ENCODE measurements at places on chromosomes 7 and 10. TPM values are rescaled to one million over a fixed set of nuclear protein-coding genes. Genes with fewer than 3 reads are reported as not detected.

The TRIM74 gene
- 0.69 TPM for total RNA-seq

The OPN4 gene
- not detected for total RNA-seq

The OR6V1 gene
- total RNA-seq, result not detected

The PARG gene
- 95.3 TPM for total RNA-seq

The LRRC18 gene
- total RNA-seq, result 0.23 TPM

The FGFBP3 gene
- 21.7 TPM for total RNA-seq

The PILRA gene
- total RNA-seq, result 1.2 TPM

The FKBP9 gene
- 62.7 TPM for total RNA-seq

All from diencephalon (tissue), 1 donor.